Activated T-helper 1 cell treated with anti-CD3 and anti-CD28 coated beads, Interleukin-12 subunit alpha, Interleukin-12 subunit beta, Interleukin-2, Interleukin-4 antibody, amounts not matched to agents 30 ng/mL and 10 ng/mL and 1 ng/mL, durations not matched to agents 14 hours and 24 hours and 36 hours (primary cell): ENCODE measurements at places on chromosomes 5 and 9.

- no peak for DNase-seq
Measured at GRCh38 chr9:35258660-35259474, 97.1 kb downstream of the UNC13B start.

GRCh38 chr5:146048994-146049703 is 56.2 kb downstream of the PLAC8L1 start:
- no peak for DNase-seq

DNA sequence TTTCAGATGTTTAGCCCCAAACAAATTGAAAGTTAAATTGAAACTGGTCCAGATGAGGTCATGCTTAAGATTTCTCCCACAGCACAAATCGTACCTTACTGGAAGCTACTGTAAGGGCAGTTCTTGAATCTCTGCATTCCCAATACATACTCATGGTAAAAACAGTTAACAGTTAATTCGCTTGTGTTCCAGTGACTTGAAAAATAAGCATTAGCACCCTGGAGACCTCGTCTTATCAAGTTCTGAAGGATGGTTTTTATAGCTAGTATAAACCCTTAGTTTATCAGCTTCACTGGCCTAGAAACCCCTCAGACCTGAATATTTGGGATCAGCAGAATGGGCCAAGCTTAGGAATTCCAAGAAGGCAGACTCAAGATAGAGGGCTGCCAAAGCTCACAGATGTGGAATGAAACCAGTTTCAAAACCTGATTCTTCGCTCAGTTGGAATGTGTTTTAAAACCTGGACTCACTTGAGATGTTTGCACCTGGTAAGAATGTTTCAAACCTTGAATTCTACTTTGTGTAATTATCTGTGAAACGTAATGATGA is 103.6 kb downstream of the C9orf152 start:
- no peak for DNase-seq

GRCh38 chr5:163079618-163080017 is 357.8 kb upstream of the CCNG1 start:
- DNase-seq = no peak

DNA sequence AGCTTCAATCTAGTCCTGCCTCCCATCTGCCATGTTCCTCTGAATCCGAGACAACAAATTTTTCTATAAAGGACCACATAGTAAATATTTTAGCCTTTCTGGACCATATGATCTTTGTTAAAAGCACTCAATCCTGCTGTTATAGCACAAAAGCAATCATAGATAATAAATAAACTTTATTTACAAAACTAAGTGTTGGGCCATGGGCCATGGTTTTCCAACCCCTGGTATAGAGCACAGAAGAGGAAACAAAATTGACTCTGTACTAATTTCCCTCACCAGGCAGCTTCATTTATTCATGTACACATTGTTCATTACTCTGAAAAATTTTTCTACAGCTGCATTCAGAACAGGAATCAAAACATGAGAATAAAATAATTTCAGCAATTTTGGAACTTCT is 288.9 kb downstream of the AGTPBP1 start:
- no peak for DNase-seq

- no peak for DNase-seq
Measured at GRCh38 chr5:14663734-14664269, 716 bp upstream of the OTULIN start.

GRCh38 chr9:70160686-70161600 is 97.8 kb upstream of the SMC5 start:
- no peak for DNase-seq

DNA sequence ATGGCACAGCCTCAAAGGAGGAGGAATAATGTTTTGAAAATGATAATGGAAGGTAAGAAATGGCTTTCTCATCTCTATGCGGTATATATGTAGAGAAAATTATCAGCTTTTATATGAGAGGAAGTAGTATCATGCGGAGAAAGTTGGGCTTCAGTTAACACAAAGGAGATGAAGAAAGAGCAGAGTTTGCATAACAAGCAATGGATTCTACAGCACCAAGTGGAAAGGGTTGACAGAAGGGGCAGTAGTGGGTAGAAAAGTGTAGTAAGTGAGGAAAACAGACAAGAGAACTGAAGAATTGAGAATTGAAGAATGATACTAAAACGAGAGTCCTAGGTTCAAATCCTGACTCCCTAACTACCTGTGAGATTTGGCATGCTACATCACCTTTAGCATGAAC is 51.0 kb downstream of the GNG10 start:
- no peak for DNase-seq

DNA sequence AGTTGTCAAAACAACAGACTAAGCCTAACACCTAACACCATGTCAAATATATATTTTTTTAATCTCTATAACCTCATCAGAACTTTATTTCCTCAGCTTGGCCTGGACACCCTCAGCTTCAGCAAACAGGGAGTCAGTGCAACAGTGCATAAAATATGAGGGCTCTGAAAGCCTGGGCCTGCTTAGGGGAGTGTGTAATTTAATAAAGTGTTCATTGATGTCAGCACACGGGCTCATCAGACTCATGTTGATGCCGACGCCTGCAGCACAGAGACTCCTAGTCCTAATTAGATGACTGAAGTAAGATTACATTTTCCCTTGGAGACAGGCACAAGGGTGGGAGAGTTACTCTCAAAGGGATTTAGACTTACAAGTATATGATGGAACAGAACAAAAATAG is 37.8 kb downstream of the CDH10 start:
- DNase-seq = no peak

- no peak for DNase-seq
Measured at GRCh38 chr5:99033014-99033900, 104.5 kb upstream of the CHD1 start.

GRCh38 chr5:146205499-146206202 is 2.2 kb downstream of the RBM27 start:
- DNase-seq = no peak

DNA sequence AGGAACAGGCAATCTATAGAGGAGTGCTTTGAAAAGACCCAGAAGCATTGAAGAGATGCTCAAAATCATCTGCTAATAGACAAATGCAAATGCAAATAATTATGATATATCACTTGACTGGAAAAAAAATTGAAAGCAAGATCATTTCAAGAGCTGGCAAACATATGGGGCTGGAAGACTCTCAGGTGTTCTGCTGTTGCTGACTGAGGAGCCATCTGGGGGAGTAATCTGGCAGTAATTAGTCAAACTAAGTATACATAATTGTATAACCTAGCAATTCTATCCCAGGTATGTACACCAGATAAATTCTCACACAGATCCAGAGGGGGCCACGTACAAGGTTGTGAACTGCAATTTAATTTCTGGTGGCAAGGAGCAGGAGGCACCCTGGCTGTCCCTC is 4.6 kb upstream of the HMHB1 start:
- no peak for DNase-seq

GRCh38 chr5:152864447-152864846 is 459.4 kb upstream of the NMUR2 start:
- no peak for DNase-seq

DNA sequence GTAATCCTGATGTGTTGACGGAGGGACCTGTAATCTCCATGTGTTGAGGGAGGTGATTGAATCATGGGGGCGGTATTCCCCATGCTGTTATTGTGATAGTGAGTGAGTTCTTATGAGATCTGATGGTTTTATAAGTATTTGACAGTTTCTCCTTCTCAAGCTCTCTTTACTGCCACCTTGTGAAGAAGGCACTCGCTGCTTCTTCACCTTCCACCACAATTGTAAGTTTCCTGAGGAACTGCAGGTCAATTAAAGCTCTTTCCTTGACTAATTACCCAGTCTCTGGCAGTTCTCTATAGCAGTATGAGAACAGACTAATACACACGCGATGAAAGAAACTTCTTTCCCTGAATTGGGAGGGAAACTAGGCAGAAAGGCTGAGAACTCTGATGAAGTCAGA is 141.1 kb upstream of the RAD23B start:
- no peak for DNase-seq

DNA sequence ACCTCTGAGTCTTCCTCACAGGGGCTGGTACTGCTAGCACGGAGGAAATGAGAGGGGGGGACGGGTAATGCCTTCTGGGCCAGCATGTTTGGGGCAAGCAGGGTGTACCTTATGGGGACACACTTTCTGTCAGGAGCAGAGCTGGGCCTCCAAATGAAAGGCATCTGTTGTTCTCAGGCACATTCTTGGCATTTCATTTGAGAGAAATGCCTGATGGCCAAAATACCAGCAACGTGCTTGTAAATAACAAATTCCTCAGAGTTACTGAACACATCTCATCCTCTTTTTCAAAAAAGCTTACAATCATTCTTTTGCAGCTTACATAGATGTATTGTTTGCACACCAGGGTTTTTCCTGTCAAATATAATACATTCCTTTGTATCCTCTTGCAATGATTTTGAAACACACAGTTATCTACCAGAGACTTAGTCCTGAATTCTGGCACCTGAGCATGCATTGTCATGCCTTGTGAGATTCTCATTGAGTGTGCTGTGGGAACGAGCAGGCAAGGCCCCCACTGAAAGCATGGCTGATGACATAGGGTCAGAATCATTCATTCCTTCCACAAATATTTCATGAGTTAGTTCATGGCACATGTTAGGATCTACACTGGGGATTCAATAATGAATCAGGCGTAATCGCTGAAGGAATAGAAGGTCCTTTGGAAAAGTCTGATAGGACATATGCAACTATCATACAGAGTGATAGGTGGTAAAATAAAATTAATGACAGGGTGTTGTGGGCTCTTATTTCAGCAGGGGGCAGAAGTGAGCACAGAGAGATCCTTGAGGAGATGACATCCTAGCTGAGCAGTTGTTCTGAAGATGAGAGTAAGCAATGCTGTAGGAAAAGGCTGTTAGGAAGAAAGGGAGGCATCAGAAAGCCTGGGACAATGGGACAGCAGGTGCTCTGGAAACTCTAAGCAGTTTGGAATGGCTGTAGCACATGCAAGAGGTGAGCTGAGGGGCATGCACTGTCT is 260.9 kb upstream of the TUT7 start:
- no peak for DNase-seq

DNA sequence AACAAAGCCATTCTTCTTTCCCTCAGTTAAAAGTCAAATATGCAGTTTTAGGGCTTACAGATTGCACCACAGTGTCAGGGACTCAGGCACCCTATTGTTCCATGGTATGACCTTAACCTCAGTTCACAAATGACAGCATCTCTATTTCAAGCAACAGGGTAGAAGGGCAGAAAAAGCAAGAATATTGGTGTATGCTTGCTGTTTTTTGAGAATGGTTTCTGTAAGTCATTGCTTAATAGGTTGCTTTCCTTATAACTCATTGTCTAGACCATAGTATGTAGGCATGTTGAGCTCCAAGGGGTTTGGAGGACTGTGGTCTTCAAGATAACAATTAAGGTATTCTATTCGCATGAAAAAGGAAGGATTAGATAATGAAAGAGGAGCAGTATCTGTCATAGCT is 183.5 kb upstream of the EDIL3 start:
- no peak for DNase-seq

GRCh38 chr9:134564431-134565170 is 77.0 kb upstream of the COL5A1 start:
- DNase-seq = no peak

- DNase-seq = no peak
Measured at GRCh38 chr9:248278-248961, 33.8 kb downstream of the DOCK8 start.
